ENCODE measurements at places on chromosomes 4 and X.

- DNase-seq = no peak
Measured at GRCh38 chr4:48370260-48371134, 29.2 kb downstream of the SLAIN2 start.

DNA sequence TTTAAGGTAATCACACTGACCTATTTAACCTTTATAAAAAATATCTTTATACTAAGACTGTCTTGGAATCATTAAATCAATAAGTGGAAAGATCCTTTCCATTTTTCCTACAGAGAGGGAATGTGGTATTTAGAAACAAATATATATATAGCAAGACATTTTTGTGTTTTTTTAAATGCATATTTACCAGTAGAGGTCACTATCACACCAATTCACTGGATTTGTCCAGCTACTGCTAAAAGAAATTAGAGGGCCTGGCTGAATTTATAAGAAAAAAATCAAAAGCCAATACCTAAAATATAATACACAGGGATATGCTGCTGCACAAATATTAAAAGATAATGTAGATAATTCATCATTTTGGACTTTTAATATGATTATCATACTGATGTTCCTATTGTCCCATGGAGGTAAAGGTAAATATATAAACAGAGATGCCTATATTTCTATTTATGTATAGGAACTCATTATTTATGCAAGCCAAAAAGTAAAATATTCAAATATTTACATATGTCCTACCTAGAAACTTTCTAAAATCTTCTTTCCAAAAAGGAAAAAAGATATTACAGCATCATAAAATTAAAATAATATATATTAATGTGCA lies 69.5 kb downstream of the PDE5A start:
- DNase-seq = peak; percentile 44

DNA sequence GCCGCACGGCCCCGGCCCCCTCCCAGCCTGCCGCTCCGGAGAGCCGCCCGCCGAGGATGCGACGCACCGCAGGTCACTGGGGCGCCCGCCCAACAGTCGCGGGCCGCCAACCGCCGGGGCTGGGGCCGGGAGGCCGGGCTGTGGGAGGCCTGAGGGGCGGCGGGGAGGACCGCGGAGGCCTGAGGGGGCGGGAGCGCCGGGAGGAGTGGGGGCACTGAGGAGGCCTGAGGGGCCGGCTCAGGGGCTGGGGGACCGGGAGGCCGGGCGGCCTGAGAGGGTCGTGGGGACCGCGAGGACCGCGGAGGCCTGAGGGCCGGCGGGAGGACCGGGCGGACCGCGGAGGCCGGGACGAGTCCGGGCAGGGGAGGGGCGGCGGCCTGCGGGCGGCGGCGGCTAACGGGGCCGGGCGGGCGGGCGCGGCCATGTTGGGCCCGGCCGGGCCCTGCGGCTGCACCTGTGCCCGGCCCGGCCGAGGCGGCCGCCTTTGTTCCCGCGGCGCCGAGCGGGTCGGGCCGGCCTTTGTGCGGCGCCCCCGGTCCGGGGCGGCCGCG lies 353 bp downstream of the NSD2 start:
- no peak for DNase-seq

- DNase-seq = no peak
Measured at GRCh38 chr4:112290341-112290740, 4.6 kb upstream of the TIFA start.

DNA sequence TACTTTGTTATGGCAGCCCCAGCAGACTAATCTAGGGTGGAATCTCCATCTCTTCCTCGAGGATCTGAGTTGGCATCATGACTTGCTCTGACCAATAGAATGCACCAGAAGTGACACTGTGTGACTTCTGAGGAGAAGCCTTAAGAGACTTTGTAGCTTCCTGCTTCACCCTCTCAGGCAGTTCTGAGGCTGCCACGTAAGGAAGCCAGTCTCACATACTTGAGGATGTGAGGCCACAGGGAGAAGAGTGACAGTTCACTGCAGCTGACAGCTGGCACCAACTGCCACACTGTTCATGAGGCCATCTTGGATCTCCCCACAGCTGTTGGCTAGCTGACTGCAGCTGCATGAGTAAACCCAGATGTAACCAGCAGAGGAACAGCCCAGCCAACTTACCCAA lies 29.3 kb upstream of the BCOR start:
- DNase-seq = peak; percentile 63

GRCh38 chr4:21888195-21888976 lies 60.2 kb downstream of the KCNIP4 start:
- DNase-seq = no peak

DNA sequence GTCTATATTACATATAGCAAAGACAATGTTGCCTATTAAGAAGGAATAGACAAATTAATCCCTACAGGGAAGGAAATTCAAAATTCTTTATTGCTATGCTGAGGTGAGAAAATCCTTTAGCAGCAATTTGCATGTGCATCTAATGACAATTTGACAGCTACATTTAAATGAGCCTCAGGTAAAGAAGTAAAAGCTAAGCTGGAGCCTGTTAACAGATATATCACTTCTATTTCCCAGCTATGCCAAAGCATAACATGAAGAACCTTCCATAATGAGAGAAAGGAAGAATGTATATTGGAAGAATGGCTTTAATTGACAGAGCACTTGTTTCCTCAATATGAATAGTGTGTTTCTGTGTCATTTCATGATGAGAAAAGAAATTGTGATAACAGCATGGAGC lies 71.6 kb downstream of the BMP3 start:
- no peak for DNase-seq

DNA sequence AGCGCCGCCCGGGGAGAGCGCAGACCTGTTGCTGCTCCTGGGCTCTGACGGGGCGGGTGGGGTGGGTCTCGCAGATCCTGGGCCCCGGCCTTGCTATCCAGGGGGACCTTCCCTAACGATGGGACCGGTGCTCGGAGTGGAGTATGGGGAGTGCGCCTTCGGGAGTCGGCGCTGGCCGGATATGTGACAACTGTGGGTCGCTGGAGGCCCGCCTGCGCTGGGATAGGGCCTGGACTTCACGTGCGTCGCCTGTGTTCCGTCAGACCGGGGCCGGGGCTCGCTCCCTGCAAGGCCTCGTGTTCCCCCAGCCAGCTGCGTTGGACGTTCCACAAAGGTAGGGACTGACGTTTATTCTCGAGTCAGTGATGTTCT lies 1.3 kb downstream of the TBL1X start:
- DNase-seq = peak; percentile 30

- no peak for DNase-seq
Measured at GRCh38 chr4:11773798-11774197, 345.1 kb upstream of the HS3ST1 start.

- no peak for DNase-seq
Measured at GRCh38 chrX:132444936-132445335, 43.9 kb downstream of the MBNL3 start.

DNA sequence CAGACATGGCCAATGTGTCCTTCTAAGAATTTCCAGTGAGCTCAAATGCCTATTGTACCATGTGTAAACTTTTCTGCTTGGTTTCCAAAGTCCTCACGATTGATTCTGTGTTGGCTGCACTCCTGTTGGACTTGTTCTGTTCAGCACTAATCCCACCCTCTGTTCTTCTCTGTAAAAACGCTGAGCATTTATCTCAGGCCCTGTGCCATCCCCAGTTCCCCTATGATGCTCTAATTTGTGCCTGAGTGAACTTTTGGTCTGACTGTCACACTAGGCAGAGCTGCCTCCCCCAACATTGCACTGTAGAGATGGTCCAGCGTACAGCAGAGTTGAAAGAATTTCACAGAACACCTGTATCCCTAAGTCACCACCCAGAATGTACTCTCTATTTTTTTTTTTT lies 76.1 kb upstream of the STS start:
- DNase-seq = no peak

- DNase-seq = no peak
Measured at GRCh38 chr4:184598753-184599491, 50.3 kb downstream of the CASP3 start.

DNA sequence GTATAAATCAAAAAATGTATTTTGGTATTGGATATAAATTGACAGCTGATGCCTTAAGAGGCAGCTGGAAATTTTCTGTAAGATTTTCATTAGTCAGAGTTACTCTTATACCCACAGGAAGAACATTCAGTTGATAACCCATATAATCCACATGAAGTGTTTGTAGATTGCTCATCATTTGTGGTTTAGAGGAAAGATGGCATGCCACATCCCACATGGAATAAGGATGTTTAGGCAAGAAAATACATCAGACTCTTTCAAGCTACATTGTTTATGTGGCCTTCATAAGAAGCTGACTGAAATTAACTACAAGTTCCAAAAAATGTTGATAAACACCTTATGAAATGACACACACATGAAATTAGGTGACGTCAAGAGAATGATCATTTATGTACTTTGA lies 56.6 kb downstream of the AREG start:
- no peak for DNase-seq

- DNase-seq = no peak
Measured at GRCh38 chr4:38501698-38502097, 162.3 kb upstream of the KLF3 start.

- DNase-seq = no peak
Measured at GRCh38 chr4:176774852-176775251, 17.9 kb downstream of the VEGFC start.

DNA sequence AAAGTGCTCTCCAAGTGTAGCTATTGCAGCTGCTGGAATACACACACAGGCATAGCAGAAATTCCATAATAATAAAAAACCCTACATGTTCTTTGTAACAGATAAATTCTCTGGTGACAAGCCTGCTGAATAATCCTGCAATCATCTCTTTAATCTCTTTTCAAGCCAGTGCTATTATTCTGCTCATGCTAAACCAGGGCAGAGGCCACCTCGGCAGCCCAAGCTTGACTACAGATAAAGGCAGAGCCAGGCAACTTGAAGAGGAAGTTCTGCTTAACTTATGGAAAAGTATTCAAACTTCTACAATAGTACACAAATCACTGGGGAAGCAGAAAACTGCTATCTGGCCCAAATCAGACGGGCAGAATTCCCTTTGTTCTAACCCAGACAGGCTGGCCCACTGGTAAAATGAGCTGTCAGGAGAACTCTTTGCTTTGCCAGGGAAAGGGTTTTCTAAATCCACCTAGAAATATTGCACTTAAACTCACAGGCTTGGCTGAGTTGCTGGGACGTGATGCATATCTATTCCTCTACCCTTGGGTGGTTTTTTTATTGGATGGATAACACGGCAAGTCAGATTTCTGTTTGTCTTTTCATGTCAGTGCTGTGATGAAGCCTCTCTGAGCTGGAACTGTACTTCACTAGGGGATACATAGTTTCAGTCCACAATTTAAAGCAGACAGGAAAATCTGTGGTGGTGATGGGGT lies 70.5 kb downstream of the GATB start:
- no peak for DNase-seq

DNA sequence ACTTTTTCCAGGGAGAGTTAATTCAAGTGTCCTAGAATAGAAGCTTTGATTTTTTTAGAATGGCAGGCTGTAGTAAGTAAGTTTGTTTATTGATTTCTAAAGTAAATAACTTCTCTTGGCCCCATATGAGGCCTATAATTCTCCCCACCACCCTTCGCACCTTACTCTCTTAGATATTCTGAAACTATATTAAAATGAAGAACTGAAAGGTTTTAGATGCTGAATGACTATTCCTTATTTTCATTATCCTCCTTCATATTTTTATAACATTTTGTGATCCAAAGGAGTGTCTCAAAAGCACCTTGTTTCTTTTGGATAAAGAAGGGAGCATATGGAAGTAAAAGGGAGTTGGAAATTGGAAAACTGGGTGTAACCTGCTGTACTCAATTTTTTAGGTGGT lies 70.3 kb downstream of the IRS4 start:
- no peak for DNase-seq

- no peak for DNase-seq
Measured at GRCh38 chr4:117796677-117797076, 237.6 kb upstream of the NDST3 start.

DNA sequence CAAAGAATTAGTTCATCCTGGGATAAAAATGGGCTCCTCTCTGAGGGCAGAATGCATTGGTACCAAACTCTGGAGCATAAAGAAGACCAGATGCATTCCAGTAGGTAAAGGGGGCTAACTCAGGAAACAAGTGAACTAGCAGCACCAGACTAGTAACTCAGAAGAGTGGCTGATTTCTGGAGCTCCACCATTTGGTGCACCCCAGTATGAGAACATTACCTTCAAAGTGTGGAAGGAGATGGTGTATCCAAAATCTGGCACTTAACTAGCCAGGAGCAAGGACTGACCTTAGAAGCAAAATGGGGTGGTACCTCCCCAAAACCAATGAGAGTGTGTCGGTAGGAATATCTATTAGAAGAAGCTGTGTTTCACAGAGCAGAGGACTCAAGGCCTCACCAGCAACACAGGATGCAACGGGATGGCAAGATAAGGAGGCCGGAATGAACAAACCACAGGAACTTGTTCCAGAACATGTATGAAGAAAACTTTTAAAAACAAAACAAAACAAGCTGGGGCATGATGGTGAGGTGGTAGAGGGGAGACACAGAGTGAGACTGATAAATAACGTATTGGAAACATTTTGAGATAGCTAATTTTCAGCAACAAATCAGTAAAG lies 142.3 kb downstream of the INPP4B start:
- no peak for DNase-seq

DNA sequence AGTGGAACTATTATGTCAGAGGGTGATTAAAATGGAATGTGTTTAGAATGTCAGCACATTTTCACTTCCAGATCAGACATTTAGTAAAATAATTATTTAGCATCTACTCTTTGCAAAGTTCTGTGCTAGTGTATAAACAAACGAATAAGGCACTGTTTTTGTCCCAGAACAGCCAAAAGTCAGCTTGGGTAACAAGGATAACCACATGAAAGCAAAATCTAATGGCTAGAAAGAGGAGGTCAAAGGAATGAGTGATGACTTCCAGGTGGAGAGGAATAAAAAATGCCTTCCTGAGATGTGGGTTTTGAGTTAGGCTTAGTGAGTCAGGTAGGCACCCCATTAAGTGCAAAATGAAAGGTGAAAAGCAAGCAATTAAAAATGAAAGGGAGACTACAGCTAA lies 112.6 kb downstream of the ATP10D start:
- DNase-seq = no peak

DNA sequence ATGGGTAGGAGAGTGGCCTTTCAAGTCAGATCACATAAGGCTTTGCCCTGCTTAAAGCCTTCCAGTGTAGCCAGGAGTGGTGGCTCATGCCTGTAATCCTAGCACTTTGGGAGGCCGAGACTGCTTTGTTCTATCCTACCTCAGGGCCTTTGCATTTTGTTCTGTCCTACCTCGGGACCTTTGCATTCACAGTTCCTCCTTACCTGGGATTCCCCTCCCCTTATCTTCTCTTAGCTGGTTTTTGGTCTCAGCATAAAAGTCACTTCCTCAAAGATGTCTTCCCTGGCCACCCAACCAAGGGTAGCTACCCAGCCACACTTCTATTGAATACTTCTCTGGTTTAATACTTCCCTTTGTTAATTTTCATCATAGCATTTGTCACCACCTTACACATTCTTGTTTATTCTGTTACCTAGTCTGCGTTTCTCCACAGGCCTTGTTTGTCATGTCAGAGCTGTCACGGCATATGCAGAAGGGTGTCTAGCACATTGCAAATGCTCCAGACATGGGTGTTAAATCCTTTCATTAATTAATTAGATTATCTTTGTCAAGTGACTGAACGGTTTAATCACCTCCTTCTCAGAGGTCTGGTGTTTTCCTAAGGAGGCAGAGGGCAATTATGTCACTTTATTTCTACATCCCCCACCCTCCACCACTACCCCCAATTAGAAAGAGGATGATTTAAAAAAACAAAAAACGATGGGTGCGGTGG lies 11.3 kb upstream of the SETD7 start:
- DNase-seq = no peak

GRCh38 chr4:16116493-16116990 lies 32.7 kb upstream of the PROM1 start:
- no peak for DNase-seq
